Activated naive CD8-positive, alpha-beta T cell treated with anti-CD3 and anti-CD28 coated beads for 36 hours (primary cell): ENCODE measurements at places on chromosomes 12 and 14. TPM values are rescaled to one million over a fixed set of nuclear protein-coding genes. Genes with fewer than 3 reads are reported as not detected.

Gene PMEL
- total RNA-seq: 0.28 TPM

- DNase-seq: no peak
Measured at GRCh38 chr12:114924946-114925475, 241.0 kb upstream of the TBX3 start.

GRCh38 chr12:120463712-120464111 is 5.8 kb downstream of the SRSF9 start:
- no peak for DNase-seq

DNA sequence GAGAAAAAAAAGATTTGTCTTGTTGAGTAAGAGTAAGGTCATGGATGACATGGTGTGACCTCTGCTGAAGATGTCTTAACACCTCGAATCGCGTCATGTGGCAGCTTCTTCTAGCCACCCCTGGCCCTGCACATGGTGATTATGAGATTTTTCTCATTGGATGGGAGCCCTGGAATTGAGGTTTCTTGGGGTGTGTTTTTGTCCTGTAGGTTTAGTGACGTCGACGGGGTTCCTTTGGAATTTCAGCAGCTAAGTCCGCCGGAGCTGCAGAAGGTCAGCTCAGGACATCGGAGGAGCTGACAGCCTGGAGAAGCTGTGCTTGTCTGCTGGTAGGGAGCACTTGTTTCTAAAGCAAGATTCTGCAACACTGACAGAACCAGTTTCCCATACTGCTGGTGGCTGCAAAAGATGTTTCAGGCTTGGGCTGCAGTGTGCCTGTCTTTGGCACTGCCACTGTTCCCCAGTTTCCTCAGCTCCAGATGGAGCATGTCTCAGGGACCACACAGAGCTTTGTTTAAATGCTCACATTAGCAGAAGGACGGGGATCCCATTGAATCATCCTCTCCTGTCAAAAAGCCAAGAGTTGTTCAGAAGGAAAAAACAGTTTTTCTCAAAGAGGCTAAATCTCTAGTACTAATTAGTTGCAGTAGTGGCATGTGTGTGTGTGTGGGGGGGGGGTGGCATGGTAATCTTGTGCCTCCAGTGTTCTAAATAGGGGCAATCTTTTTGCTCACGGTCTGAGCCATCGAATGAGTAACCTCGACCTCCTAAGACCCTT is 5.2 kb upstream of the FOS start:
- DNase-seq: no peak

Gene SLC39A2
- total RNA-seq: 0.36 TPM

GRCh38 chr14:37972941-37973887 is 234.5 kb upstream of the SSTR1 start:
- no peak for DNase-seq

DNA sequence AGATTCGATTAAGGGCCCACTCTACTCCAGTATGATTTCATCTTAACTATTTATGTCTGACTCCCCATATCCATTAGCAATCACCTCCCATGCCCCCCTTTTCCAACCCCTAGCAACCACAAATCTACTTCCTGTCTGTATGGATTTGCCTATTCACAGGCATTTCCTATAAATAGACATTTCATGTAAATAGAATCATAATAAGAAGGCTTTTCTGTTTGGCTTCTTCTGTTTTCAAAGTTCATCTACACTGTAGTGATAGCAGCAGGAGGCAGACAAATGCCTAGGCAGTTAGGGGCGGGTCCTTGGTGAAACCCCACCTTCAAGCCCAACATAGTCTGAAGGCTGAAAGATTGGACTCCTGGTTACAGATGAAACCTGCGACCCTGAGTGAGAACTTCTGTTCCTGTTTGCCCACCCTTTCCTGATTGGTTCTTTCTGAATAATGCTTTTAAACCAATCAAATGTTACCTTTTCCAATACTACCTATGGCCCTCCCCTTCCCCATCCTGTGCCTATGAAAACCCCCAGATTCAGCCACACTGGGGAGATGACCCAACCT is 62.1 kb upstream of the HECTD1 start:
- no peak for DNase-seq
